NCI-H526 treated with DMSO at 0.1 percent for 48 hours (cell line): ENCODE measurements at places on chromosomes 12 and 14.
A peak's percentile ranks its signal among the peaks of the same experiment; 100 is the strongest.

- DNase-seq: no peak
Measured at GRCh38 chr12:108305991-108306501, 33.1 kb downstream of the CMKLR1 start.

GRCh38 chr14:71591231-71591630, 341.0 kb upstream of the RGS6 start:
- no peak for DNase-seq

- DNase-seq: no peak
Measured at GRCh38 chr12:119406308-119406707, 71.8 kb downstream of the CCDC60 start.

GRCh38 chr12:124551268-124552144, 15.9 kb downstream of the NCOR2 start:
- peak; percentile 52 for DNase-seq

GRCh38 chr14:33951183-33951840, 438 bp upstream of the EGLN3 start:
- peak; percentile 98 for DNase-seq

GRCh38 chr14:44035707-44036106, 471.4 kb downstream of the FSCB start:
- no peak for DNase-seq

DNA sequence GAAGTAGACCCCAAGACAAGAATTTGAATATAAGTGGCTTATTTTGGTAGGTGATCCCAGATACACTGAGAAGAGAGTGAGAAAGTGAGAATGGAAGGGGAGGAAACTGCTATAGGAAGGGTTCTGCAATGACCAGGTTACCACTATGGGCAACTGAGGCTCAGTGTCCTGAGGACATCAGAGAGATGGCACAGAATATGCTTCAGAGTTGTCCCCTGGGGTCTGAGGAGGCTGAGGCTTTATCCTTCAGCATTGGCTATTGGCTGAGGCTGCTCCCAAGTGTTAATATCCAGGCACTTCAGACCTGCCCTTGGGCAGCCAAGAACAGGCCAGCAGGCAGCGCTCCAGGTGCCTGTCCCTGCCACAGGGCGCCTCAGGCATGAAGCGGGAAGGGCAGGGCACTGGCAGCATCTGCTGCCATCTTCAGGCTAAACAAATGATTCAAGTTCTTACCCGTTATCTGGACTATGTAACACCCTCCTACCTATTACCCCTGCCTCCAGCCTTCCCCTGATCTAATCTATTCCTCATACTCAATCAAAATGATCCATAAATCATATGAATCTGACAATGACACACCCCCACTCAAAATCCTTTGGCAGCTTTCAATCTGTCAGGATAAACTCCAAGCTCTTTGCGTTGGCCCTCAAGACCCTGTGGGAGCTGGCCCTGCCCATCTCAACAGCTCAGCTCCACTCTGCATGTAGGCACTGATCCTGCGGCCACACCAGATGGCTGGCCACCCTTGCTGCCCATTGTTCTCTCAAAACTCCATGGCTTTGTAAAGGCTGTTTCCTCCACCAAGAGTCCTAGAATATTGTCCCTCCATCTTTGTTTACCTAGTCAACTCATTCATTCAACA, 42.4 kb downstream of the CKAP4 start:
- DNase-seq: no peak

GRCh38 chr14:30888480-30889243, 14.3 kb downstream of the COCH start:
- DNase-seq: no peak

- DNase-seq: no peak
Measured at GRCh38 chr14:101945171-101945570, 19.2 kb upstream of the DYNC1H1 start.

- no peak for DNase-seq
Measured at GRCh38 chr12:95231190-95231589, 13.6 kb downstream of the VEZT start.

DNA sequence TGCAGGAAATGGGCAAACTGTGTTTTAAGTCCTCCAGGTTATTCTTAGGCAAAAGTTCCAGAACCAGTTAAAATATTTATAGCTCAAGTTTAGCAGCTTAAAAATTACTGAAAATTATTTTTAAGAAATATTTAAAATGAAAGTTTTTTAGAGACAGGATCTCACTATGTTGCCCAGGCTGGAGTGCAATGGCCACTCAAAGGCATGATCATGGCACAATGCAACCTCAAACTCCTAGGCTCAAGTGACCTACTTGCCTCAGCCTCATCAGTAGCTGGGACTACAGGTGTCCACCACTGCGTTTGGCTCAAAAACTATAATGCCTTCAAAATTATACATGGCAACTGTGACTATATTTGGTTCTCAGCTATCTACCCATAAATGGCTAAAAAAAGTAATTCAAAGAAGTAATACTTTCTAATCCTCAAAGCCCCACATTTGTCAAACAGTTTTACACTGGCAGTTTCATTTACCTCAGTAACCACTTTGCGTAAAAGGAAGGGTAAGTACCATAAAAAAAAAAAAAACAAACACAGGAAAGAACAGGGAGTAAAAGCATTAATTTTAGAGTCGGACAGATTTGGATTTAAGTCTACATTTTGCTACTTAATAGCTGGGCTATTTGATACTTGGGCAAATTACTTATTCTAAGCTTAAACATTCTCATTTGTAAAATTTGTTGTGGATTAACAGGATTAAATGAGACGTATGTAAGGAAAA, 9.2 kb downstream of the KLHL28 start:
- DNase-seq: no peak

GRCh38 chr12:104694161-104694560, 237.4 kb downstream of the CHST11 start:
- DNase-seq: no peak

DNA sequence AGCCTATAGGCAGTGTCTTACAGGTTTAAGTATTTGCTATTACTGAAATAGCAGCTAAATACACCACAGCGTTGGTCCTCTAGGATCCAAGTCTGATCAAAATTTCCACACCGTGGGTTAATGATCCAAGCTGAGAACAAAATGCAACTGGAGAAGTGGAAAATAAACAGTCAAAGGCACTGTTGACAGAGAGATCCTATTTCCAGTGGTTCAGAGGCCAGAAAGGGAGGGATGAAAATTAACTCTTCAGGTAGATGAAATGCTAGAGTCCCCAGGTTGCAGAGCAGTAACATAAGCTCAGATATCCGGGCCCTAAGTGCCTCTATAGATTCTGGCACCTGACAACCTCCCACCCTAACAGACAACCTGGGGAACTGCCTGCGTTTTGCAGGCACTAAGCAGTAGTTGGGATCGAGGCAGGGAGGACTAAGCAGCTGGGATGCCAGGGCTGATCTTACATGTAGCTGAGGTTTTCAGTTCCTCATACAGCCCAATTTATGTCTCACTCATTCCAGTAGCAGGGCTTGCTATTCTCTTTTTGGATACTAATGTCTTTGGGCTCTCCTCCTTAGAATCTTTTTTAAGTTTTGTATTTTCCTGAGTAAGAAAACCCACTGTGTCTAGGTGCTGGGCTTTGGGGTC, 42.7 kb upstream of the CRACR2A start:
- peak; percentile 58 for DNase-seq

DNA sequence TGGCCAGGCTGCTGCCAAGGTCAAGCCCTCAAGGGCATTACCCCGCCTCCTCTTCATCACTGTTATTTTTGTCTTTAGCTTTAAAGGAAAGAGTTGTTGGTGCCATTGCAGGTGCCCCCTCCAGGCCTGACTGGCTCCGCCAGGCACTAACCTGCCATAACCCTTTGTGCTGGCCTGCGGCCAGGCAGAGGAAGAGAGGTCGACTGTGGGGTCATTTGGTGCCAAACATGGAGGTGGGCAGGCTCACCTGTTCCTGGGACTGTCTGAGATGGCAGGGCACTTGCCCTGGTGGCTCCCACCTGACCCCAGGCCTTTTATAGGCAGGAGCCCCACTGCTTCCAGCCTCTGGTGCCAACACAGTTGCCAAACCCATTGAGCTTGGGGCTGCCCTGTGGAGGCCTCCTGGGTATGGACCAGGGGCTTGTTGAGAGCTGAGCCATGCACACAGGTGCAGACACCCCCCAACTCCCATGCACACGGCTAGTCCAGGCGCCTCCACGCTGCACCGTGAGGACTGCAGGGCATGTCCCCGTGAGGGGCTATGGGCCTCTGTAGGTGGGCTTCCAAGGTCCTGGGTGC, 29.4 kb upstream of the PLD4 start:
- DNase-seq: no peak

GRCh38 chr12:96438330-96438729, 38.1 kb upstream of the CDK17 start:
- DNase-seq: no peak

DNA sequence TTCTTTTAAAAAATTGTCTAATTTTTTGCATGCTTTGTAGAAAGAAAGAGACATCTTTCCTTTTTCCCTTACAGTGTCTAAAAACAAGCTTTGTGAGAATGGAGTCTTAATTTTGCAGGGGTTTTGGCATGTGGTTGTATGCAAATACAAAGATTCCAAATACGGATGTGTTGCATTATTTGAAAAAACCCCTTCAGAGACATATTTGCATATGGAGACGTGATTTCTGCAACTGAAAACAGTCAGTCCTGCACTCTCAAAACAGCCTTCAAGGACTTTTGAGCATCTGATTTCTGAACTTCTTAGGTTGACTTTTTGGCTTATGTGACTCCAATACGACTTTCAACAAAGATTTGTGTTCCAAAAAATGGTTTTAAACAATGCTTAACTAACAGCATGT, 7.8 kb downstream of the IRAK3 start:
- peak; percentile 66 for DNase-seq

- DNase-seq: no peak
Measured at GRCh38 chr12:98149691-98150210, 365.6 kb upstream of the TMPO start.

- no peak for DNase-seq
Measured at GRCh38 chr14:89899917-89900663, 54.4 kb downstream of the EFCAB11 start.

- no peak for DNase-seq
Measured at GRCh38 chr12:112352921-112353320, 29.3 kb downstream of the HECTD4 start.

DNA sequence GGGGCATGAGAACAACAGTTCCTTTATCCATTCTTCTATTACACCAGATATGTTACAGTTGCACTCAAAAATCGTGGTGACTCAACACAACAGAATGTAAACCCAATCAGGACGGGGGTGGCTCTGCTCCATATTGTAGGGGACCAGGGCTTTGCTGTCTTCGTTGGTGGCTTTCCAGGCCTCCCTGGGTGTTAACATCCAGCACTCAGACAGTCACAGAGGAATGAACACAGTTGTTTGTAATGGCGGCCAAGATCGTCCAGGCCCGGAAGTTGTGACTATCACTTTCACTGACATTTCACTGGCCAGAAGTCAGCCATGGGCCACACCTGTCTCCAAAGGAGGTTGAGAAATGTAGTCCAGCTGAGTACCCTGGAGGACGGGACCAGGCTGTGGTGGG, 204.1 kb downstream of the CACNA1C start:
- DNase-seq: no peak

DNA sequence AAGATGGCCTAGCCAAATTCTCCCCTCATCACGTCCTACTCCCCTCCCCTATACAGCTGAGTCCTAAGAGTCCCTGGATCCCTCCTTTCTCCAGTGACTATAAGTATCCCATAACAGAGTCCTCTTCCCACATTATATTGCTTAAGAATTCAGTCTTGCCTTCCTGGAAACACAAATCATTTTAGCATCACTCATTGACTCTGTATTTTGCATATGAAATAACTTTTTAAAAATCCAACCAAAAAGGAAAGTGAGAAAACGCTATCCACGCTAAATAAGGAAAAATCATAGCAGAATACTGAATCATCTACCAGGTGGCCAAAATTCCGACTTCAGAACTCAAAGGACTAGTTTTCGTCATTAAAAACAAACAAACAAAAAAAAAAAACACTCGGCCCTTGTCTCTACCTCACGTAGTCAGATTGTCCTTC, 130.2 kb downstream of the GCH1 start:
- no peak for DNase-seq

DNA sequence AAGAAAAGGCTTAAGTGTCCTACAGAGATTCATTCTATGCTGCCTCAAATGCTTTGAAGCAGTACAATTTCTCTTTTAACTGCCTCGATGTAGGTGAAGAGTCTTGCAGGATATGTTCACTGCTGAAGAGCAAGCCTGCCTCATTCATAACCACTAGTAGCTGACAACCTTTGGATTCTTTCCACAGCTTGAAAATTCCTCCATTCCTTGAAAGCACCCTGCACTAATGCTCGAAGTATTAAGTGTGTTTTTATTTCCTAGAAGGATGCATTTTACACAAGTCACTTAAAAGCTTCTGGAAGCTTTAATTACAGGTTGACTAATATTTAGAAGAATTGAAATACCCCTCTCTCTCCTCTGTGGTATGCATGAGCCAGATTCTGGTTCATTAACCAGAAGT, 429.4 kb downstream of the DIO2 start:
- DNase-seq: no peak

- DNase-seq: no peak
Measured at GRCh38 chr14:92938235-92938875, 15.4 kb downstream of the CHGA start.

GRCh38 chr12:17592472-17592871, 497.5 kb downstream of the RERGL start:
- DNase-seq: no peak

GRCh38 chr12:89610366-89610765, 84.5 kb upstream of the POC1B start:
- no peak for DNase-seq

DNA sequence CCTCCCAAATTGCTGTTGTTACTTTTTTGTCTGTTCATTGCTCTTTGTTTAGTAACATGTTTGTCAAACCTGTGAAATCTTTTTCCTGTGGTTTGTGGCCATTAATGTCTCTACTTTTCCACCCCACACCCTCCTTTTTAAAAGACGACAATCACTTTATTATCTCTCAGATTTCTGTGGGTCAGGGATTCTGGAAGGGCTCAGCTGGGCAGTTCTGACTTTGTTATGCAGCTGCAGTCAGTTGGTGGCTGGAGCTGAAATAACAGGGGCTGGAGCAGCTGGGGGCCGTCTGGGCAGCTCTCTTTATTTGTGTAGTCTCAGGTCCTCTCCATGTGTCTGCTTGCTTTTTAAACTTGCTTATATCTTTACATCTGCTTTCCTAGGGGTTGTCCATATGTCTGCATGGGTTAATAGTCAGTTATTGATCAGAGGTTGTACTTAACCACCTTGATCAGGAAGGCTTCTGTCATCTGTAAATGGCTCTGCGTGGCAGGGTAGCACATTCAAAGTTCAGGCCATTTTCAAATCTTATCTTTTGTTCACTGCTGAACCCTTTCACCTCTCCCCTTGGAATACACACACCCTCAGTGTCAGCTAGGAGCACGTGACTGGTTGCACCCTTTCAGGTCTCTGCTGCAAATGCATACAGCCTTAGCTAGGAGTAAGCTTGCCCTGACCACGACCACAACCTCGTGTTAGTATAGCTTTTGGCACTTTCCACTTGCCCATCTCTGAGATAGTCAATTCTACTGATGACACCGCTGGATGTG, 27.9 kb downstream of the BORCS5 start:
- DNase-seq: no peak
